ENCODE measurements at places on chromosomes 5 and 9.
A peak's percentile ranks its signal among the peaks of the same experiment; 100 is the strongest.

DNA sequence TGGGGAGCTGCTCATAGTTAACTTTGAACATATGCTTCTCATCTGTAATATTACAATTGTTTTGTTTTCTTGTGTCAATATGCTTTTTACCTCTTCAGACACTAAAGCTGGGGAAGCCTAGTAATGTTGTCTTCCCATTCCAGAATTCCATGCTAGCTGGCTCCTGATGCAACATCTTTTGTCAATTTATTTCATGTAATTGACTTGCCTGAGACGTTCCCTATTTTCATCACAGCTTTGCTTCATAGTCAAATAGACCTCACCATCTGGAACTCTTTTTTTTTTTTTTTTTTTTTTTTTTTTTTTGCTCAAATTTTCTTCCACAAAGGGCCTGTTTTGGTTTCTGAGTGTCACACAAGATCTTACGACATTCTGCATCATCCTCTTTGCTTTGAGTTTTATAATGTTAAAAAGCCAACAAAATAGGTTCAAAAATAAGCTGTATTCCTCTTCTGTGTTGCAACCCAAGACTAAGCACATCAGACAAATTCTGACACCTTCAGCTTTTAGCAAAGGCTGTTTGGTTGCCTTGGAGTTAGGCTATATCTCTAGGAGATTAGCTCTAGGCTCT, 235.2 kb downstream of the NR3C1 start:
- no peak for DNase-seq

- peak; percentile 79 for DNase-seq
Observed at GRCh38 chr9:35604578-35605350, at the start of gene TESK1. Gene TESK1 (plus strand): TSS chr9:35605262. CDS start chr9:35605620, 358 bp downstream.

GRCh38 chr9:134146774-134147493, 11.1 kb downstream of the WDR5 start:
- DNase-seq: no peak

DNA sequence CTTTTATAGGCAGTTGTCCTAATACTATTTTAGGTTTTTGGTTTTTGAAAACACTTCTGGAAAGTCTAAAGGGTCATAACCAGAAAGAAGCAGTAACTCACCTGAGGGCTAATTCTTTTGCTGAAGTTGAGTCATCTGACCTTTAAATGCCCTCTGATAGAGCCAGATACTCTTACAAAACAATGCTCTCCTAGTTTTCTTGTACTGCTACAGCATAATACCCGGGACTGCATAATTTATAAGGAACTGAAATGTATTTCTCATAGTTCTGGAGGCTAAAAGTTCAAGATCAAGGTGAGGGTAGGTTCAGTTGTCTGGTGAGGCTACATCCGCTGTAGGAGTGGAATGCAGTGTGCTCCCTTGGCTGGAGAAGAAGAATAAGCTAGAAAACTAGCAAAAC, 670.3 kb downstream of the TLE4 start:
- DNase-seq: no peak

- no peak for DNase-seq
Observed at GRCh38 chr9:124473310-124473709, 23.1 kb downstream of the ADGRD2 start.

- peak; percentile 68 for DNase-seq
Observed at GRCh38 chr5:138632900-138633489, 57.8 kb upstream of the HSPA9 start.

DNA sequence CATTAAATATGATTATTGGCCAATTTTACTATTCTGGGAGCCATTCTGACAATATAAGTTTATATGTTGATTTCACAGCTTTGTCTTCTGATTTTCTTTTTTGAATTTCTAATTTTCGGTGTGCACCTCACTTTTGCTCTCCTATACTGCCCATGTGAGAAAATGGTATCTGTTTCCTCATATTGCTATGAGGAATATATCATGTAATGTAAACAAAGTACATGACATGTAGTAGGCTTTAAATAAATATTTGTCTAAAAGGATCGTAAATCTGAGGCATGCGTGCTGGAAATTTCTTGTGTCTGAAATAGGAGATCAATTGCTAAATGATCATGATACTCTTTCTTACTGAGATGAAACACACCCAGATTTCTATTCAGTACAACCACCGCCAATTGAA, 119.9 kb downstream of the ZDHHC21 start:
- DNase-seq: no peak

DNA sequence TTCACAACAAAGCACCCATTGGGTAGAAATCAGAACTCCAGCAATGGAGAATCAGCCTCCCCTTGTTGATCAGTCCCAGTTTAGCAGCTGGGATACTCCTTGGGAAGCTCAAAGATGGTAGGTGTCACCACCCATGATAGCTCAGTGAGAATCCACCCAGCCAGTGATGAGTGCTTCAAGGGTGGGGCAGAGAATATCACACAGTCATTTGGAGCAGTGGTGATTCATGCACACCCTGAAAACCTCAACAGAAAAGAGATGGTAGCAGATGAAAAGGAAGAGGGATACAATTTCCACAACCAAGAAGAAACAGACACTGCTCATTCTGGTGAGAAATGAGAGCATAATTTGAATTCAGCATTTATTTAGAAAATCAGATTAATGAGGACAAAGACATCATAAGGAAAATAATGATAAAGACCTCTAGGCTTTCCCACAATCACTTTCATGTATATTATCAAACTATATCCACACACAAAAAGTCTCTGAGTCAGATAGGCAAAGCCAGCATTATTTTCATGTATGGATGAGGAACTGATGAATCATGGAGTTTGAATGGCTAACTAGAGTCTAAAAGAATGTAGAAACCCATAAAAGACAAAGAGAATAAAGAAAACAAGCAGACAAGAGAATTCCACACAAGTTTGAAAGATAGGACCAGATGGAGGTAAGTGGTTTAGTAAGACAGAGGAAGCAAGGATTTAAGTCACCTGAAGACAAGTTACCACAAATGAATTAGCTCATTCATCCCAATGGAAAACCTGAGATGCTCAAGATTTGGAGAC, 82.9 kb downstream of the FEM1C start:
- DNase-seq: no peak

- no peak for DNase-seq
Observed at GRCh38 chr5:134552301-134552700, 26.8 kb downstream of the JADE2 start.

- no peak for DNase-seq
Observed at GRCh38 chr9:20854444-20854843, 170.4 kb downstream of the FOCAD start.

GRCh38 chr9:107215381-107215780, 67.7 kb upstream of the RAD23B start:
- no peak for DNase-seq

DNA sequence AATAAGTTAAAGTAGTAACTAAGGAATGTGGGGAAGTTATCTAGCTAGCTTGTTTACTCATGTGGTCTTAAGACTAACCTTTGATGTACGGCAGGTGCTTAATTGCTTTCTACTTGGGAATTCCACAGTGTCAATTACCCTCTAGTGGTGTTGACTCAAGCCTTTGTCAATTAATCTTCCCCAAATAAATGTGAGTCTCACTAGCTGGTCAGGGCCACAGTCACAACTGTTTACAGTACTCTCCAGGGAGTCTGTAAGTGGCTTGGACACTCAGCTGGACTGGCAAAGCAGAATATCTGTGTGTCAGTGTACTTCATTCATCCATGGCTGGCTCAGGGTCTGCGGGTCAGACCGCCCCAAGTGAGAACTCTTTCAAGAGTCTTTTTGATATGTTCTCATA, 30.8 kb downstream of the SMIM3 start:
- no peak for DNase-seq

- no peak for DNase-seq
Observed at GRCh38 chr9:84736081-84736480, 66.6 kb downstream of the NTRK2 start.

DNA sequence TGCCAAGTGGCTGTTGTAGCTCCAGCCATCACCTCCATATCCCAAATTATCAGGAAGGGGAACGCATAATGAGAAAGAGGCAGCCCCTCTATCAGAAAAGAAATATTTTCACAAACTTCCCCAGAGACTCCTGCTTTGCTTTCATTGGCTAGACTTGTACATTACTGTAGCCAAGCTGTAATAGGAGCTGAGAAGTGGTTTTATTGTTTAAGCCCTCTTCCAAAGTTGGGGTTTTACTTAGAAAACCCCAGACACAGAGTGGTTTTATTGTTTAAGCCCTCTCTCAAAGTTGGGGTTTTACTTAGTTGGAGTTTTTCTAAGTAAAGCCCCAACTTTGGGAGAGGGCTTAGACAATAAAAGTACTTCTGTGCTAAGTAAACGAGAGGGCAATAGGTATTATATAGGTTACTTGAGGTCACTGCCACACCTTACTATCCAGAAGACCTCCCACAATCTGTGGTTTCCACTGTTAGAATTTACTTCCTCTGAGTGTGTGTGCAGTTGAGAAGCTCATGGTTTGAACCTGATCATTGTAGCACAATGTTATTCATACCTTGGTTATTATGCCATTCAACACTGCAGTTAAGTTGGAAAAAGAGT, 215.7 kb upstream of the OTULINL start:
- no peak for DNase-seq

GRCh38 chr9:133917375-133917774, 74.7 kb downstream of the VAV2 start:
- no peak for DNase-seq

GRCh38 chr5:56852228-56853000, 37.1 kb downstream of the MAP3K1 start:
- DNase-seq: no peak

DNA sequence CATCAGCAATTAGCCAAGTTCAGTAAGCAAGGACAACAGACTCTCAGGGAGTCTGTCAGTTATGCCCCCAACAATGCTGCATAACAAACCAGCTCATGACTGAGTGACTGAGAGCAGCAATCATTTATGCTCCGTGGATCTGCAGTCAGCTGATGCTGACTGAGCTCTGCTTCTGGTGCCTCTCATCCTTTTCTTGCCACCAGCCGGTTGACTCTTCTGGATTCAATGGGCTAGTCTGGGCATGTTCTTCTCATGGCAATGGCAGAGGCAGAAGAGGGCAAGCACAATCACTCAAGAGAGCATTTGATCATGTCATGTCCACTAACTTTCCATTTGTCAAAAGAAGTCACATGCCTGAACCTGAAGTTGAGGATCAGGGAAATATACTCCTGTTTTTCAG, 157.0 kb upstream of the NTRK2 start:
- no peak for DNase-seq

- no peak for DNase-seq
Observed at GRCh38 chr5:28714907-28715698, 1676.7 kb upstream of the CDH9 start.

- no peak for DNase-seq
Observed at GRCh38 chr5:54553659-54554207, 36.2 kb downstream of the SNX18 start.

- DNase-seq: no peak
Observed at GRCh38 chr5:158436271-158437065, 577.5 kb upstream of the CLINT1 start.

GRCh38 chr5:103369125-103370120, 110.9 kb downstream of the MACIR start:
- DNase-seq: no peak

DNA sequence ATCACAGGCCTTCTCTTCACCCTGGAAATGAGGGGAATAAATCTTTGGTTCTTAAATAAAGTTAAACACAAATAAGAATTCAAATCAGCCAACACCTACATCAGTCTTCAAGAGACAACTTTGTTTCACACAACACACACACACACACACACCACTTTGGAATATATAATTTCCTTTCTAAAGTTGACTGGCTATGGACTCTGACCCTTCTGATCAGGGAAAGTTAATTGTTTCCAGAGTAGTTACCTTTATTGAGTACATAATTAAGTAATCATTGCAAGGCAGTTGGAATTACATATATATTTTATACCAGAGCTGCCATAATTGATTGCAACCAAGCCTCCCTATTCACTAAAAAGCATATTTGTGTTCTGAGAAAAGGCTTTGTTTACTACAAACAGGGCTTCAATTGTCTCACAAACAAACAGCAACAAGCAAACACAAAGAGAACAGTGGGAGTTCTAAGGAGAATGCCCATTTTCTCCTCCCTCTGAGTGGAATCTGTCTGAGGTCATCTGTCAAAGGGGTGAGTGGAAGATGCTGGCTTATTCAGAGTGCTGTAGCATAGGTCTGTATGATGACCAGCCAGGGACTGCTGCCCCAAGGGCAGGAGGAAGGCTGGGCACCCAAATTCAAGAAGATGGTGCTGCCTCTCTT, 136.6 kb downstream of the SEMA6A start:
- DNase-seq: no peak

DNA sequence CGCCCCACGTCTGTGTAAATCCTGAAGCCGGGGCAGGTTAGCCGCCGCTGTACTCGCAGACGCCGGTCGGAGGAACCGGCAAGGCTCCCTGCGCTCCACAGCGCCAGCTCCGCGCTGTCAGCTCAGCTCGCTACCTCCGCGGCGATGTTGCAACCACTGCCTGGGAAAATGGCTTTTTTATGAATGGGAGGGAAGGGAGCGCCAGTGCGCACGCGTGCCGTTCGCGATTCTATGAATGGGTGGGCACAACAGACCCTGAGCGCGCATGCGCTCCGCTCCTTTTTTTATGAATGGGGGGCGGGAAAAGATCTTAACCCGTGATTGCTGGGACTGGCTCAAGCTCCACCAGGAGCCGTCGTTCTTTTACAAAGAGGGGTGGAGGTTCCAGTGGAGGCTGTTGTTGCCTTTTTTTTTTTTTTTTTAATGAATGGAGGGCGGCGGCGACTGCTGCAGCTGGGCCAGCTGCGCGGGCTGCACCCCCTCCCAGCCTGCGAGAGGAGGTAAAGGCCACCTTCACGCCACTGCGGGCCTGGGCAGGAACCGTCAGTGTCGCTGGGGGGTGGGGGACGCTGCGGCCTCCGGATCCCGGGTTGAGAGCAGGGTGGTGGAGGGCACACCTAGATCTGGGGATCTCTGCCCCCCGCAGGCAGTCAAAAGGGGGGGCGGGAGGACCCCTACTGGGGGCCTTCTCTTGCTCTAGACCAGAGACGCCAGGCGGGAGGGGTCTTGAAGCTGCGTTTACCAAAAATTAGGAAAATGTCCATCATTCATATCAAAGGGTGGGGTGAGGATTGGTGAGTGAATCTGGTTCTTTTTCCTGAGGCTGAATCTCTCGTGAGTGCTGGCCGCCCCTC, at the start of gene SPRY4:
TSS of gene SPRY4 (minus strand) at position 151 of the 854 bp plus-strand sequence. CDS start 9,913 bp downstream, outside the sequence.
- peak; percentile 96 for DNase-seq

DNA sequence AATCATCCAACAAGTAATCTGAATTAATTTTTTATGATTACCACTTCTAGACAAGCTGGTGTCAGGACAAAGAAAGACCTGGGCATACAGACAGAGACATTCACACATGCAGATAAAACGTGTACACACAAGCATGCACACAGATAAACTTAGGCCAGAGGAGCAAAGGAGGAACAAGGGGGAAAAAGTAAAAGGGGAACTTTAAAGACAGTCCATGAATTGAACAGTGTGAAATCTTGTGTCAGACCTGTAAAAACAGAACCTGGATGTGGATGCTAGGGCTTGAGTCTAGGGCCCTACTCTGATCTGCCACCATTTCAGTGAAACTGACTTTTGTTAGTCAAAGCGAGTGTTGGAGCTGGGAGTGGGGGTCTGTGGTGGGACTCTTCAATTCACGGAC, 11.2 kb upstream of the ZSWIM6 start:
- no peak for DNase-seq

- DNase-seq: no peak
Observed at GRCh38 chr9:97983589-97984187, 547 bp downstream of the ANP32B start.

- DNase-seq: no peak
Observed at GRCh38 chr9:116594547-116594946, 92.6 kb upstream of the TRIM32 start.

Data from right forelimb (tissue), 1 donor.